ENCODE measurements at places on chromosomes 13 and 19. TPM values are rescaled to one million over a fixed set of nuclear protein-coding genes. Genes with fewer than 3 reads are reported as not detected.
A peak's percentile ranks its signal among the peaks of the same experiment; 100 is the strongest.

- DNase-seq, result no peak
These were observed 241.2 kb downstream of the ABCC4 start for GRCh38 chr13:95060014-95060519.

- DNase-seq, result no peak
These were observed 2.0 kb upstream of the CSNK1A1L start for GRCh38 chr13:37107456-37107855.

KATNAL1 gene
- total RNA-seq, result 36.9 TPM

DNA sequence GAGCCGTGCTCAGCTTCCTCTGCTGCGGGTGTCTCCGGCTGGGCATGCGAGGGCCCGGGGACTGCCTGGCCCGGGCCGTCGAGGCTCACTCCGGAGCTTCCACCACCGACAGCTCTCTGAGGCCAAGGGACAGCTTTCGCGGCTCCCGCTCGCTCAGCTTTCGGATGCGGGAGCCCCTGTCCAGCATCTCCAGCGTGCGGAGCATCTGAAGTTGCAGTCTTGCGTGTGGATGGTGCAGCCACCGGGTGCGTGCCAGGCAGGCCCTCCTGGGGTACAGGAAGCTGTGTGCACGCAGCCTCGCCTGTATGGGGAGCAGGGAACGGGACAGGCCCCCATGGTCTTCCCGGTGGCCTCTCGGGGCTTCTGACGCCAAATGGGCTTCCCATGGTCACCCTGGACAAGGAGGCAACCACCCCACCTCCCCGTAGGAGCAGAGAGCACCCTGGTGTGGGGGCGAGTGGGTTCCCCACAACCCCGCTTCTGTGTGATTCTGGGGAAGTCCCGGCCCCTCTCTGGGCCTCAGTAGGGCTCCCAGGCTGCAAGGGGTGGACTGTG, 1.2 kb downstream of the S1PR4 start:
- DNase-seq, result no peak

- DNase-seq, result no peak
These were observed 63.0 kb downstream of the RFX2 start for GRCh38 chr19:6047256-6047655.

GRCh38 chr13:77733674-77734073, 36.2 kb downstream of the SLAIN1 start:
- no peak for DNase-seq

- no peak for DNase-seq
These were observed 13.6 kb downstream of the MEIOSIN start for GRCh38 chr19:45746866-45747265.

- DNase-seq, result no peak
These were observed 526.6 kb downstream of the KLF12 start for GRCh38 chr13:73607489-73608156.

DNA sequence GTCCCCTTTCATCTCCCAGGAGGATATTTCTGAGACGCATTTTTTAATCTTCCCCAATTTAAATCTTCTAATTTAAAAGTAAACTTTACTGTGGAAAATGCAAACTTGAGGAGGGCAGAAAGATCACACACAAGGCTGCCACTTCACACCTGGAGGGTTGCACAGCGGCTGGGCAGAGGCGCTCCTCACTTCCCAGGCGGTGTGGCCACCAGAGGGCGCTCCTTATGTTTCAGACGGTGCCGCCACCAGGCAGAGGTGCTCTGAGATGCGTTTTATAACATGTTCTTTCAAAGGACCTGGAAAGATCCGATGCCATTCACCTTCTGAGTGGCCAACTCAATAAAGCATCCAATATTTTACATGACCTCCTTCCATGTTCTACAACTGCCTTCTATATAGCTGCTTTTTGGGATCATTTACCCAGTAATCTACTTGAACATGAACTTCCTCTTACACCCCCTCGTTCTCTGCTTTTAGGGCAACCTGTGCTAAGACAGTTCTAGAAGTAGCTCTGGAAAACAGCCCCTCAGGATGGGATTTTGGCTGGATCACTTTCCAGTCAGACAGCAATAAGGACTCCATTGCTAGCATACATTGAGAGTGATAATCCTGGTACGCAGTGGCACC, 14.8 kb upstream of the MTUS2 start:
- DNase-seq, result no peak

PTPRH gene
- 1.0 TPM for total RNA-seq

- DNase-seq, result no peak
These were observed 661 bp upstream of the MIR17HG start for GRCh38 chr13:91346850-91347201.

GRCh38 chr13:34078334-34078999, 260.5 kb downstream of the RFC3 start:
- no peak for DNase-seq

DMKN gene
- 50.7 TPM for total RNA-seq

- no peak for DNase-seq
These were observed 12.4 kb upstream of the SIAH3 start for GRCh38 chr13:45863709-45864590.

CBY2 gene
- total RNA-seq, result not detected

GRCh38 chr13:34039678-34040077, 221.7 kb downstream of the RFC3 start:
- DNase-seq, result no peak

DNA sequence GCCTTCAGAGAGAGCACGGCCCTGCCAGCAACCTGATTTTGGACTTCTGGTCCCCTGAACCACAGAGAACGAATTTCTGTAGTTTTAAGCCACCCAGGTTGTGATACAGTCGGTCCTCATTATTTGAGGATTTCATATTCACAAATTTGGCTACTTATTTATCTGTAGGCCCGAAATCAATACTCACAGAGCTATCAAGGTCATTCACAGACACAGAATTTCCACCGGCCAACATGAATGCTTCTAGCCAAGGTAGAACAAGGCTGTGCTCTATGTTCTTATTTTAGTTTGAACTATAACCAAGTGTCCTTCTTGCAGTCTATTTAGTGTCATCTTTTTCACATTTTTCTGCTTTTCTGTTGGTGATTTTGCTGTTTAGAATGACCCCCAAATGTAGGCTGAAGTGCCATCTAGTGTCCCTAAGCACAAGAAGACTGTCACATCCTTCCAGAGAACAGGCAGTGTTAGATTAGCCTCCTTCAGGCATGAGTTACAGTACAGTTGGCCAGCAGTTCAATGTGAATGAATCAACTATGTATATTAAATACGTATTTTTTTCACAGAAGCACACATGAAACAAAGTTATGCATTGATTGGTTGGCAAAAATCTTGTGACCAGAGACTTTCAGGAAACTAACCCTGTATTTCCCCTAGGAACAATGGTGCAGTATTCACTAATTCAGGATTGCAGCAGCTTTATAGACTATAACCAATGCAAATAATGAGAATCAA, 63.5 kb downstream of the C13orf42 start:
- no peak for DNase-seq

GRCh38 chr19:41364524-41365391, 809 bp upstream of the B9D2 start:
- DNase-seq, result no peak

DKKL1 gene
- 0.89 TPM for total RNA-seq

DNA sequence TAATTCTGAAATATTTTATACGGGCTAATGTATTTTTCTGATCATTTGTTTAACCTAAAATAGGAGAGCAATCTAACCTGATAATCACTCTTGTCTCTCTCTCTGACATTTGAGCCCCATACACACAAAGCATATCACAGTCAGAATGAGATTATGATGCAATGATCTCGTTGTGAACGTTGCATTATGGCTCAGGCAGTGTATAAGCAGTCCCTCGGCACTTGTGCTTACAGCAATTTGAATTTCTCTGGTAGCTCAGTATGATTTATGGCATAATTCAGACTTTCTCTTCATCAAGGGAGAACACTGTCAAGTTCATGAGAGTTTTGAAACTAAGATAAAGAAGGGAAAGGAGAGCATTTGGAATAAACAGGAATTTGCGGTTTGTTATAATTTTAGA, 256.1 kb downstream of the DACH1 start:
- no peak for DNase-seq

- no peak for DNase-seq
These were observed 101.1 kb downstream of the DNAJC15 start for GRCh38 chr13:43124490-43124889.

PPAN gene
- 55.6 TPM for total RNA-seq

DNA sequence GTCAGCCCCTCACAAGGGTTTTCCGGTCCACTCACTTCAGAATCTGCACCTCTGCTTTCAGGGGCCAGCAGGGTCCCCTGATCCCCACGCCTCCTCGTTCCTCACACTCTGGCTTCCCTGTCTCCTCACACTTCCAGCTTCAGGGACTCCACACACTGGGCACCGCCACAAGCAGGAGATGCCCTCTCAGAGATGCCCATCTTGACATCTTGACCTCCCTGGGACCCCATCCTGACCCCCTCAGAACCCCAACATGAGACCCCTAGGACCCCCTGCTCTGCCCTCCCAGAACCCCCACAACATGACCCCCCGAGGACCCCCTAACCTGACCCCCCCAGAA, 2.7 kb downstream of the MAP2K2 start:
- no peak for DNase-seq

GRCh38 chr13:40398065-40398464, 268.4 kb downstream of the FOXO1 start:
- no peak for DNase-seq

TNFSF9 gene
- total RNA-seq, result 2.4 TPM

DNA sequence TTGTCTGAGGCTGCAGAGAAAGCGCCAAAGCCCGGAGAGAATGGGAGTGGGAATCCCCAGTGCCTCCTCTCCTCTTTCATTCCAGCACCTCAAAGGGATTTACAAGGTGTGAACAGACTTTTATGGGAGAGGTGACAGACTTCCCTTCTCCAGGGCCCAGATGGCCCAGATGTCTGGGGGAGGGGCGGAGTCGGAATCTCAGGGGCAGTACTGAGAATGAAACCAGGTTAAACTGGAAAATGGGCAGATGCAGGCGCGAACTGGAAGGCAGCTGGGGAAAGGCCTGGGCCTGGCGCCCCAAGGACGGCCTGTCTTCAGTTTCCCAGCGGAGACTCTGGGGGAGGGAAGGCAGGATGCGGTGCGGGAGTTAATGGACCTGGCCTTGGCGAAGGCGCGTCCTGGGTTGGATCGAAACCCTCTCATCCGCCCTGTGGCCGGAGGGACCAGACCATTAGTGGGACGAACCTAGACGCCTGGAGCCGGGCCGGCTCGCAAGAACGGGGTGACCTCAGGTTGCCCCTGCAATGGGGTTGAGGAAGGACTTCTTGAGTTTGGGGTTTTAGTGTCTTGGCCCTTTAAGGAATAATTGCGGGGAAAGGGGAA, 592 bp upstream of the TRIP10 start:
- peak; percentile 10 for DNase-seq

DNA sequence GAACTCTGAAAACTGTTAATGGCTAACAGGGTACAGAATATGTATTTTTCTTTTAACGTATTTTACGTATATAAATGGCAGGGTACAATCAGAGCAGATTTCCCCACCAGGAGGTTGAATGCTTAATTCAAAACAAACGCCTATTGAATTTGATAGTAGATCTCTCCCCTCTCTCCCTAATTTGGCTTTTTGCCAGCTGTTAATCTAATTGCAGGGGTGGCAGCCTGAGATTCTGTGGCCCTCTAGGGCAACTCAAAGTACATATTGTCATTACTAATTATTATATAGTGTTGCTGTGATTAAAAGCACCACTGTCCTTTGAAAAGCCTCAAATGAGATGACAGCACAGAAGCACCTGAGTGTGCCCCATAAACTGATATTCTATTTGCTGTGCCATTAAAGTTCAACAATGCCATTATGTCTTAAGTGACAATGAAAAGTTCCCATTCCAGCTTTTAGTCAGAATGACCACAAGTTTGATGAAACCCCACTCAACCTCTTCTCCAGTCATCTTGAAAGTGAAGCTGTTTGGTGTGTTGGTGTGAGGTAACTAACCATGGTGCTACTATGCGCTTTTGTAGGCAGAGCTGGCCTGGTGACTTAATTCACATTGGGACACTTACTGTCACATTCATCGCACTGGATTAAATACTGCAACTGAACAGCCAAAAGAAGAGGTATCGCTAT, 351.4 kb downstream of the KCNRG start:
- no peak for DNase-seq

DNA sequence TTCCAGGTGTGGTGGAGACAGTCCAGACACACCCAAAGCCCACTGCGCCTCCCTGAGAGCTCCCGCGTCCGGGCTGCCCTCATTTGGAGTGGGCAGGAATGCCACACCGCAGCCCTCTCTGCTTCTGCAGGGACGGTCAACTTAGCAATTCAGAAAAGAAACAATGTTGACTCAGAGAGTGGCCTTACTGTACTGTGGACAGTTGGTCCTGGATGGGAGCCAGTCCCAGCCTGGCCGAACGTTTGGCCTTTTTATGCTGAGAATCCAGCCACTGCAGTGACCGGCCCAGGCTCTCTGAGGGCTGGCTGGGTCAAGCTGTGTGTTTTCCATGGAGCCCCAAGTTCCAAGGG, 7.2 kb downstream of the GAS6 start:
- DNase-seq, result peak; percentile 59

DNA sequence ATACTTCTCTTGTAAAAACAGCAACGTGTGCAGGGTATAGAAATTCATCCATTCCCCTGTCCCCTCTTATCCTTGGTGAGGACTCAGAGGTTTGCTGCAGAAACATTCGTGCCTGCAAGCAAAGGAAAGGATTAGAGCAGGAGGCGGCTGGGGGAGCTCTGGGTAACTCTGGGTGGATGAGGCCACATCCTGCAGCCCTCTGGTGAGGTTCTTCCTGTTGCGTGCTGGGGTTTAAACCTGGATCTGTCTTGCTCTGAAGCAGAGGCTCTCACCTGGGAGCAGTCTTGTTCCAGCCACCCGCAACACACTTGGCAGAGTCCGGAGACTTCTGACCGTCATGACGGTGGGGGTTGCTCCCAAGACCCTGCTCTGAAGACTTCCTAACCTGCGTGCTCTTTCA, 69.2 kb downstream of the ATP11A start:
- DNase-seq, result no peak

DNA sequence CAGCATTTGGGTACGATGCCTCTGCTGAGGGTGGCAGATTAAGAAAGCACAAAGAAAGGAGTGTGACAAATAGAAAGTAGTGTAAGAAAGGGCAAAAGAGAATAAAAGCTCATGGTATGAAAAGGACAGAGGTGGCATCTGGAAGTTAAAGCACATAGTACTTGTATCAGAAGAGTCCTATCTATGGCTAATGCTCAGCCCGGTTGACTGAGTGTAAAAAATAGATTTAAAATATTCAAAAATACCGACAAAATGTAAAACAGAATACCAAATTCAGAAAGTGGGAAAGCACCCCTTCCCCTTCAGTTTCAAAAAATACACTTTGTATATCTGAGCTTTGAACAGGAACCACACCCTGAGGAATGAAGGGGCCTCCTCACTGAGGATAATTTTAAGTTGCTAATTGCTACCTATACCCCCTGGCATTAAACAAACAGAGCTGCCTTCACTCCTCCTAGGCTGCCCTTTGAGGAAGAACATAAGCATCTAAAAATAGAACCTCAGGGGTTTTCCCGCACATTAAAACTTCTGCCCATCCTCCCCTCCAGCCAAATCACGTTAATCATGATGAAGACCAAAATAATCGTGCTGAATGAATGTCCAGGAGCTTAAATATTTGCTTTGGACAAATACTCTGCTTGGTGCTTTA, 43.3 kb downstream of the DLEU7 start:
- peak; percentile 7 for DNase-seq

TMEM255B gene
- total RNA-seq, result 8.4 TPM

All from astrocyte (in vitro differentiated cells and primary cell).